A172 (cell line): ENCODE measurements at places on chromosomes 4 and X. TPM values are rescaled to one million over a fixed set of nuclear protein-coding genes. Genes with fewer than 3 reads are reported as not detected.

DNA sequence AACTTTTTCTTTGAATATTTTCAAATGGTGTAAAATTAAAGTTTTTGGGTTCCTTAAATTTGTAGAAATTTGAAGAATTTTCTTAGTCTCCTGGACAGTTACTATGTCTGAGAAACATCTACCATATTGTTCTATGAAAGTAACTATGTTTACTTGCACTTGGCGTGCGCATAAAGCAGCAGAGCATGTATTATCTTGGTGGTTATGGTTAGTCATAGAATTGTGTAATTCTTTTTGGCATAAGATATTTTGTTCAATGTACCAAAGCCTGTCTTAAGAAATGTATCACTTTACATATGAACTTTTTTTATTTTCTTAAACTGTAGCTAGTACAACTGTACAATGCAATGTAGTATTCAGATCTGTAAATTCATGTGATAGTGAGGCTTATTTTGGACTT is 49.2 kb downstream of the CDS1 start:
- no peak for DNase-seq

The LGI2 gene
- 0.19 and 0.93 TPM in 2 replicates for total RNA-seq

The LRCH2 gene
- total RNA-seq, result 2.8 and 4.1 TPM in 2 replicates

DNA sequence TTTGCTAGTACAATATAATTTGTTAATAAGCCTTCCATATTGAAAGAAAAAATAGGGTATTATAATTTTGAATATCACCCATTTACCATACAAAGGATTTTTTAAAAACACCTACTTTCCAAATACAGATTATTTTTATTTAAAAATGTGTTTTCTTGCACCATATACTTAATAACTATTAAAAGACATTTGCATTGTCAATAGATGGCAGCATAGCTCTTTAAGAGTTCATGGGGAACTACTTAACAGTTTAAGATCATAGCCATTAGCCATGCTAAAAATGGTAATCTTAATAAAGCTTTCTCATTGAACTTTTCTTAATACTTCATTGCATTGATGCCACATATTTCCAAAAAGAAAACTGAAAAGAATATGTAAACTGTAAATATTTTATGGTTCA is 1995.9 kb downstream of the C4orf33 start:
- peak; percentile 14 for DNase-seq

DNA sequence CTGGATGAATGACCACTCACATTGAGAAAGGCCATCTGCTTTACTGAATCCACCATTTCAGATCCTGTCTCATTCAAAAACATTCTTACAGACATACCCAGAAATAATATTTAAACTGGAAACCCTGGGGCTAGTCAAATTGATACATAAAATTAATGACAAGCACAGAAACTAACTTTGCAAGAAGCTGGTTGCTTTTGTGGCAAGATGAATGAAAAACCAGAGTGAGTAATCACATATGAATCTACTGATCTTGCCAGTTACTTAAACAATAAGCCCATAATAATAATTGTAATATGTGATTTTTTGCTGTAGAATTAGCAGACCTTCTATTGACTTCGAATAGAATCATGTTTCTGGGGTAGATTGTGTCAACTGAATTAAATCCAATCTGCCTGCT is 235.1 kb downstream of the PPARGC1A start:
- DNase-seq, result peak; percentile 5

GRCh38 chr4:77880784-77881183 is 18.2 kb downstream of the MRPL1 start:
- DNase-seq, result no peak
